ENCODE measurements at places on chromosomes 13 and 19.

GRCh38 chr19:50312967-50313811, 16.0 kb downstream of the KCNC3 start:
- DNase-seq: no peak

- DNase-seq: no peak
Observed at GRCh38 chr19:42271045-42271419, 2.0 kb downstream of the CIC start.

DNA sequence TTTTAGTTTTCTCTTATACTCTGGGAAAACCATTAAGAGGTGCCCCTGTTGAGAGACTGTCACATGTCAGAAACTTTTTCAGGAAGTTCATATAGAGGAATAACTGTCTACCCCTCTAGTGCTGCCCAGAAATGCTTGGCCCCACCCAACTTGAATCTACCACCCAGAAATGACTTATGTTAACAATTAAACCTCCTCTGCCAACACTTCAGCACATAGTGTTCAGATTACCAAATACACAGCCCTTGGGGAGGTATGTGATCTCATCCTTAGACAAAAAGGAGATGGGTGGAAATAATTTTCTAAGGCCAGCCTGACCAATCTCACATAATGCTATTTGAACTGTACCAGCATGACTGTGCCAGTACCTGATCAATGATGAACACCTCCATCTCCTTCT, 35.6 kb downstream of the CCDC169 start:
- no peak for DNase-seq

DNA sequence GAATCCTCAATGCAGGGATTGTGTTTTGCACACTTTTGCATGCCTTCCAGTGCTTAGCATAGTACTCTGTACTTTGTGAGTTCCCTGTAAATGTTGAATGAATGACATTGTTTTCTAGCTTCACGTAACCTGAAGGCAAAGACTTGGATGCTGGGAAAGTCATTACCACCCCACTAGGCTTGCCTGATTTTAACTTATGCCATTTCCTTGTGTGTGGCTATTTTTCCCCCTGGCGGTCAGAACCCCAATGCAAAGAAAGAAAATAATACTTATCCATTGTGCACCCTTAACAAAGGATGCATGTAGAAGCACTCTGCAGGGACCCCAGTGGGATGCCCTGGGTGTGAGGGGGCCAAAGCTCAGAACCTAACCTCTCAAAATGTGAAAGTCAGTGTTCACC, 1.2 kb upstream of the ENOX1 start:
- no peak for DNase-seq

GRCh38 chr13:48950501-48950875, 25.2 kb upstream of the FNDC3A start:
- no peak for DNase-seq

- no peak for DNase-seq
Observed at GRCh38 chr13:32647926-32648325, 61.7 kb downstream of the PDS5B start.

- no peak for DNase-seq
Observed at GRCh38 chr13:29583073-29583785, 12.3 kb downstream of the SLC7A1 start.

- no peak for DNase-seq
Observed at GRCh38 chr13:97892717-97893116, 60.8 kb upstream of the IPO5 start.

DNA sequence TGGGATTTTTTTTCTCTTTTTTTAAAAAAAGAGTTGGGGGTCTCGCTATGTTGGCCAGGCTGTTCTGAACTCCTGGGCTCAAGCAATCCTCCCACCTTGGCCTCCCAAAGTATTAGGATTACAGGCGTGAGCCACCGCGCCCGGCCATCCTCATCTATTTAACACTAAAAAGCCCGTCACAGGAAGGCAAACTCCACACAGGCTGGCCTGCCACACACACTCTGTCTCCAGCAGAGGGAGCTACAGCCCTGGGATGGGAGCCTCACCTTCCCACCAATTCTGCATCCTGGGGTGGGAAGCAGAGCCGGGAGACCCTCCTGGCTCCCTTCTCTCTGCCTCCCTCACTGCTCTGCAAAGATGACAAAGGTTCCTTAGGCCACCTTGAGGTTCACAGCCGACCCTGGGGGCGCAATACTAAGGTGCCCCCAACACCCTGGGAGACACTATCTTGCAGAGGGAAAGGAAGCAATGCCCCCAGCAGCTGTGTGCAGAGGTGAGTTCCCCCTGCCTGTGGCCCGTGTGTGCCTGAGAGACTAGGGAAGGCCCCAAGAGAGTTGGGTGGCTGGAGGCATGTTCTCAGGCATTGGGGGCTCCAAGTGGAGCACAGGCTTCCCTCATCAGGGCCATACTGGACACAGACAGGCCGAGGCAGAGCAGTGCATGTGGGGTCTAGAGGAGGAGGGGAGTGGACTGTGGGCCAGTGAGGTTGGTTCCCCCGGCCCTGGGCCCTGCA, 27.4 kb upstream of the TIMM44 start:
- DNase-seq: no peak

DNA sequence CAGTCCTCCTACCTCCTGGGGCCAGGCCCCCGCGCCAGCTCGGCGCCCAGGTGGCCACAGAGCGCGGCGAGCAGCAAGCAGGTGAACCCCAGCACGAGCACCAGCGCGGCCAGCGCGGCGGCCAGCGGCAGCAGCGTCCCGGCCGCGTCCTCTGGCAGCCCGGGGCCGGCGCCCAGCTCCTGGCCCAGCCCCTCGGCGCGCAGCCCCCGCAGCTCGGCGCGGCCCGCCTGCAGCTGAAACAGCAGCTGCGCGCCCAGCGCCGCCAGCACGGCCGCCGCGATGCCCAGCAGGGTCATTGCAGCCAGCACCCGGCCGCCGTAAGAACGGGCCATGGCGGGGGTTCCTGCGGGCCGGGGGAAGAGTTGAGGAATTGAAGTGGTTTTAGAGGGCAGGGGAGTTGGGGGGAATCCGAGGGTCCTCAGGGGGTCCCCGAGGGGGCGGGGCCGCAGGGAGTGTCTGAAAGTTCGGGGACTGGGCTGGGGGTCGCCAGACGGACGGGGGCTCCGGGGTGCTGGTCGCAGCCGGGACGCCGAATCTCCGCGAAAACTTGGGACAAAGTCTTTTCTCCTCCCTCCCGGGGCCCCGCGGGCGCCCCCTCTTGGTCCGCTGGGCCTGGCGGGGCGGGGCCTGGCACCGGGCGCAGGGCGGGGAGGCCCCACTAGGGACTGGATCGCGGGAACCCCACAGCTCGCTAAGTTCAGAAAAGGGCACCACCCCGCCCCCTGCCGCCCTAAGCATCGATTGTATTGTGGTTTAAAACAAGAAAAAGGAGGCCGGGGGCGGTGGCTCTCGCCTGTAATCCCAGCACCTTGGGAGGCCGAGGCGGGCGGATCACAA, at the start of gene TMEM221:
TMEM221 (minus strand) TSS at position 538 of the 837 bp plus-strand sequence; CDS start at position 332, 206 bp downstream.
- no peak for DNase-seq

GRCh38 chr19:24101459-24102115, 14.6 kb downstream of the ZNF254 start:
- DNase-seq: no peak

DNA sequence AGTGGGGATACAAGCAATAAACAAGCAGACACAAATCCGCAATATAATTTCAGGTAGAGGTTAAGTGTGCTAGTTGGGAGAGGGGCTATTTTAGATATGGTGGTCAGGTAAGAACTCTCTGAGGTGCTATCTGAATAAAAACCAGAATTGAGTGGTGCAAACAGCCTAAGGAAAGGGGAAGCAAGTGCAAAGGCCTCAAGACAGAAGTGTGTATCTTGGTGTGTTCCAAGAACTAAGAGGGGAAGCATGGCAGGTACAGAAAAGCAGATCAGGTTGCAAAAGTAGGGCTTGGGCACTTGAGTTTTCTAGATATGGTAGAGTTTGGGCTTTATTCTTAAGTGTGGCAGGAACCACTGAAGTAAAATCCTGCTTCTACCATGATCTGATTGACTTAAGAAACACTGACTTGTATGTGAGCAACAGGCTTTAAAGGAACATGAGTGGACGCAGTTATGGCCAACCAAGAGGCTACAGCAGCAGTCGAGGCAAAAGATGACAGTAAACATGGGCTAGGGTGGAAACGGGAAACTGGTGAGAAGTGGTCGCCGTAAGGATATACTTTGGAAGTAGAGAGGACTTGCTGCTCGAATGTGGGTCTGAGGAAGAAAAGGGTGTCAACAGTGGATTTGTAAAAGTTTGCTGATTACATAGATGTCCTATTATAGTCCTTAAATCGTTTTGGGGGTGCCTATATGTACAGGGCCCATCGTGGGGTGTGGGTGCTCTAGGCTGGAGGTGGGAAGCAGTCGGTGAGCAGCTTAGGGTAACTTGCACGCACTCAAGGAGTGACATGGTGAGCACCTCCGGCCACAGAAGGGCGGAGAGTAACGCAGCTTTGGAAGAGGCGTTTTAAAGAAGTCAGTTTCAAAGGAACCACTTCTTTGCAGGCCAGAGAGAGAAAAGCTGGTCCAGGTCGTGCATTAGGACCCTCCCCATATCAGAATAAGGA, 677 bp downstream of the TGDS start:
- DNase-seq: no peak

- DNase-seq: no peak
Observed at GRCh38 chr19:49881186-49881585, 3.7 kb downstream of the TBC1D17 start.

- no peak for DNase-seq
Observed at GRCh38 chr13:80116107-80116506, 224.8 kb downstream of the SPRY2 start.

- DNase-seq: no peak
Observed at GRCh38 chr13:113090415-113090770, 15.2 kb upstream of the F7 start.

GRCh38 chr19:41395355-41395754, 1.8 kb downstream of the EXOSC5 start:
- DNase-seq: no peak

- DNase-seq: no peak
Observed at GRCh38 chr19:41357746-41358145, 4.0 kb upstream of the TGFB1 start.

GRCh38 chr19:50537769-50538230, 24.1 kb upstream of the ASPDH start:
- peak; percentile 53 for DNase-seq

DNA sequence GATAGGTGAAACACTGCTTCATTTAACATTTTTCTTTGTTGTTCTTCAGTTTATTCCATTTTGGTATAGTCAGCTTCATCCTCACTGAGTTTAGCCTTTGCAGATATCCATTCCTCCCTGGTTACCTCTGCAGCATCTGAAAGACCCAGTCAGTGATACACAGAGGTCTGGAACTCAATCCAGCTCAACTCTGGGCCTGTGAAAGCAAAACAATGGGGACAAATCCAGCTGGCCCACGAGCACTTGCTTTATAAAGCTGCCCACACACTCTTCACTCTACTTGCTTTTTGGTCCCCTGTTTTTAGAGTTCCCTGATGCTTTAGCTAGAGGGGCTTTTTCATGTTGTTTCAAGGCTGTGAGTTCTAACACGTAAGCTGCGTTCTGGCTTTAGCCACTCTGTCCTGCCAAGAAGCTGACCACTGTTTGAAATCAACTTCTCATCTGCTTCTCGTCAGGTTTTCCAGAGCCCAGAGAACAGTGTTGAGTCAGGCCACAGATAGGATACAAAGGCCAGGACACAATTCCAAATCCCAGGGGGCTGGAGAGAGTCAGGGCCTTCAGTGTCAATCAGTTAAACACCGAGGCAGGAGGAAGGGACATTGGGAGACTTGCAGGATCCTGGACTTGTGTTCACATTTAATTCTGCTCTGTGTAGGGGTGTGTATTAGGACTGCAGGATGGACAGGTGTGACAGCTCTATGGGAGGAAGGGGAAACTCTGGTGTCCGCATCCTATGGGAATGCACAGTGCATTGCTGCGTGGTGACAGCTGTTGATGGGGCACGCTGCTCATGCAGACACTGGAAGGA, 83.5 kb upstream of the RNF113B start:
- DNase-seq: no peak

- DNase-seq: no peak
Observed at GRCh38 chr13:93709506-93710244, 483.1 kb downstream of the GPC6 start.

DNA sequence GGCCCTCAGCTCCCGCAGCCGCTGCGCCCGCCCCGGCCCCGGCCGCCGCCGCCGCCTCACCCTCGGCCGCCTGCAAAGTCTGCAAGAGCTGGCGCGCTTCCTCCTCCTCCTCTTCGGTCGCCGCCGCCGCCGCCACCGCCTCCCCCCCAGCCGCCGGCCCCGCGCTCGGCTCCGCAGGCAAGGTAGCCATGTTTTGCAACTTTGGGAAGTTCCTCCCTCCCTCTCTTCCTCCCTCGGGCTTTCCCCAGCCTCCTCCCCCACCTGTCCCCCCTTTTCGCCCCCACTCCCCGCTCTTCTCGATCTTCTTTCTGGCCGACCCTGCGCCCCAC, 433 bp downstream of the SIX5 start:
- no peak for DNase-seq

Measured in stimulated activated CD8-positive, alpha-beta memory T cell treated with anti-CD3 and anti-CD28 coated beads, Interleukin-7, amount 100 ng/mL, for 24 hours (primary cell).